ENCODE measurements at places on chromosomes 2 and 18.

DNA sequence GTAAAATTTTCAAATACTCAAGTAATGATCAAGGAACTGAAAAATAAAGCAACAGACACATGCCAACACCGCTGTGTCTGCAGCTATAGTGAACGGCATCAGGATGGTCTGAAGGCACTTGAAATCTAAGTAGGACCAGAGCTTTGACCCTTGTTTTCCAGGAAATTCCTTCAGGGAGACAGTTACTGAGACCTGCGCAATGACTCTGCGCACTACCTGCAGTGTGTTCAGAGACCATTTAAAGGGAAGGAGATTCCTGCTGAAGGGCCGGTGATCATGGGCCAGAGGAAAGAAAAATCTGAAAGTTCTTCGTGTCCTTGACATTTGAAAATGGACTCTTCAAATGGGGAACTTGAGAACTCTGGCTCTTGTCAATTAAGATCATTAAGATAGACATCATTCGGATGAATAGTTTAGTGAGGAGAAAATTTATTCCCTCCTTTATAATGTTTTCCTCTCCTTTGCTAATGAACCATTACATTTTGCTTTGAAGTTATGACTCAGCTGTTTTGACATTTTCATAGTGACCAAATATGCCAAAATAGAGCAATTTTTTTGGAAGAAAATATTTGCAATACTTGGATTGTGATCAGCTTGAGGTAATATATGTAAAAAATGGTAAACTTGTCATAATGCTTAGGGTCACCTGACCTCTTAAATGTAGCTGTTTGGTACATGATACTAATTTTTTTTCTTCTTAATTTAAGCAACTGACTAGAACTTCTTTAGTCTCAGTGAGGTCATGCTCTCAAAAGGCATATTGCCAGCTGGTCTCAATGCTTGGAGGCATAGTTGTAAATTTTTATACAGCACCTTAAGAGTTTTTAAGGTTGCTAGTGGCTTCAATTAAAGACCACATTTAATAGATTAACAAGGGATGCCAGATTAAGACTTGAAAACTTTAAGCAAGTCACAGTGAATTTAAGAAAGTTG lies 329.3 kb downstream of the ARHGAP15 start:
- DNase-seq = no peak

GRCh38 chr2:10188211-10188610 lies 65.7 kb downstream of the RRM2 start:
- no peak for DNase-seq

DNA sequence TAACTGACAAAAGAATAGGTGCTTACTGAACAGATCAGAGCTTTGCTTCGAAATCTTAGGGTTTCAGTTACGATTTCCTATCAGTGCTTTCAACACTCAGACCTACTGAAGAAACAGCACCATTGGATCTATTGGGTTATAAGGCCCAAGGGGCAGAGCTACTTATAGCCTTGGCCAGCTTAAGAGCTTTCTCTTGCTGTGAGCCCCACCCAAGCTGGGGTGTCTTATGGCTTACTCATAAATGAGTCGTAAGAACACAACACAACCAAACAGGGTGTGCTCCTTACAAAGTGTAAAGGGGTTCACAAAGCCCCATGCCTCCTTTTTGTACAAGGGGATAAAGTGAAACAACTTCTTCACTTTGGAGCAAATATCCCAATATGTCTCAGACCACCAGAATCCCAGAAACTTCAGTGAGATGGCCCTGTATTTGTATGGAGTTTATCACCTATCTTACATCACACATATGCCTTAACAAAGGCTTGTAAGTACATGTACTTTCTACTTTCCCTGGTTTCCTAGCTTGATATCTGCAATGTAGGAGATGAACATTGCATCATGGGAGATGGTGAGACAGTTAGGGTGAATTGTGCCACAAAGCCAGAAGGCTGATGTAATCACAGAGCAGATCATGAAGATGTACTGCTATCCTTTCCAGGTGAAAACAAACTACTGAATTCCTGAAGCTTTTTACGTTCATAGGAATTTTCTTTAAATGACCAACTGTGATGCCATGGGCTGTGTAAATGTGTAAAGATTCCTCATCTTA lies 115.5 kb upstream of the GLI2 start:
- no peak for DNase-seq

DNA sequence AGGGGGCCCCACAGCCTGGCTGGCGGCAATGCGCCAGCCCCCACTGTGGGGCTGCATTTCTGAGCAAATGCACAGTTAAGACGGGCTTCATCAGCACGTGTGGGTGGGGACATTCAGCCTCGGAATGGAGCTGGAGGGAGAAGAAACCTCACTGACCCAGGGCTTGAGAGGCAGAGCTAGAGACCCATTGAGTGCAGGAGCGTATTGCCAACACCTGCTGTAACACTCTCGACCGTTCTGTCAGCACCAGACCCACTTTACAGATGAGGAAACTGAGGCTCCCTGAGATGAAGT lies 200.9 kb upstream of the RAB6C start:
- no peak for DNase-seq

DNA sequence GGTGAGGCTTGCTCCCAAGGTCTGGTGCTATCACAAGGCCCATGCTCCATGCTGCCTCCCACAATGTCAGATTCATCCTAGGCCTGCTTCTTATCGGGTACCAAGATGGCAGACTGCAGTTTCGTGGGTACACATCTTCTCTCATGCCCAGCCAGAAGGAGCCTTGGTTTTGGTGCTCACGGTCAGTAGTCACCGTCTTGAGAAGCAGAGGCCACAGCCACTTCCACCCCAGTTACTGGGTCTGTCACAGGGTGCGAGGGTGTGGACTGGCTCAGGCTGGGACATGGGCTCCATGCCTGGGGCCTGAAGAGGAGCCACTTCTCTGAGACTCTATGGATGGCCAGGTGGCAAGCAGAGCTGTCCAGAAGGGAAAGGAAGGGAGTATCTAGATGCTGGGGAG lies 178.8 kb upstream of the HS6ST1 start:
- DNase-seq = no peak

- DNase-seq = no peak
These were observed 46.6 kb downstream of the CDK15 start for GRCh38 chr2:201852878-201853415.

GRCh38 chr2:236171680-236172254 lies 3.6 kb upstream of the GBX2 start:
- DNase-seq = no peak

DNA sequence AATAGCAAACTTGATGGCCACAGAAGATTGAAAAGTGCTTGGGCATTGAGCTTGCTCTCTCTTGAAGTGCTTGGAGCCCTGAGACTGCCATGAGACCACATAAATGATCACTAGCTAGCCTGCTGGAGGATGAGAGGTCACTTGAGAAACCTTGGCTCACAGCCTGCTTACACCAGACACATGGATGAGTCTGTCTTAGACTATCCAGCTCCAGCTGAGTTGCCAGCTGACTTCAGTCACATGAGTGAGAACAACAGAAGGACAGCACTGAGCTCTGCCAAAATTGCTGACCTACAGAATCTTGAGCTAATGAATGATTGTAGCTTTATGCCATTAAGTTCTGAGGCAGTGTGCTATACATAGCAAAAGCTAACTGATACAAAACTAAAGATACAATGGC lies 18.1 kb downstream of the NABP1 start:
- no peak for DNase-seq

DNA sequence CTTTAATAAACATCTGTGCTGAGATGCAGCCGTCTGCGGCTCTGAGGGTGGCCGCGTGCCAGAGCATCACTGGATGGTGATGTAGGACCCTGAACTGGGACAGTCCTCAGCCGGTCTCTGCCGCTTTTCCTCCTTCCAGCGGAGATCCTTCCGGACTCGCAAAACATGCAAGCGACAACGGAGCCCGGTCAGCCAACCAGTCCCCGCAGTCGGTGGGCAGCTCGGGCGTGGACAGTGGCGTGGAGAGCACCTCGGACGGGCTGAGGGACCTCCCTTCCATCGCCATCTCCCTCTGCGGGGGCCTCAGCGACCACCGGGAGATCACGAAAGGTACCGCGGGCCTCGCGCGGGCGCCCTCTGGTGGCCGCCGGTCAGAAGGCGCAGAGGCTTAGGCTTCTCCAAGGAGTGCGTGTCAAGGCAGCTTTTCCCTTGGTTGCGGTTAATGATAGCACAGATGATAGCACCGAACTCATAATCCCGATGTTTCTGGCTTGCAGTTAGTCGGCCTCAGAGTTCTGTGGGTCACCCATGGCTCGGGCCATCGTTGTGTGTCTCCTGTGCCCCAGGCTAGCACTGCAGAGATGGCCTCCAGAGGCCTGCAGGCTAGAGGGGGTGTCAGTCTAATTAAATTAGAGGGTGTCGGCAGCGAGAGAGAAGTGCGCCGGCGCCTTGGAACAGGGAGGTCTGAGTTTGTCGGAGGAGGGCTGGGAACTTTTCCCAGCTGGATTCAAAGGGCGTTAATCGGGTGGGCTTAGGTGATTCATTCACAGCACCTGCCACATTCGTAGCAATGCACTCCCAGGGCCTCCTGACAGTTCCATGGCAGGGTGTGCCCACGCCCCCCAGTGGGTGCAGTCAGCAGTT lies 38.5 kb downstream of the LPIN1 start:
- DNase-seq = peak; percentile 41

DNA sequence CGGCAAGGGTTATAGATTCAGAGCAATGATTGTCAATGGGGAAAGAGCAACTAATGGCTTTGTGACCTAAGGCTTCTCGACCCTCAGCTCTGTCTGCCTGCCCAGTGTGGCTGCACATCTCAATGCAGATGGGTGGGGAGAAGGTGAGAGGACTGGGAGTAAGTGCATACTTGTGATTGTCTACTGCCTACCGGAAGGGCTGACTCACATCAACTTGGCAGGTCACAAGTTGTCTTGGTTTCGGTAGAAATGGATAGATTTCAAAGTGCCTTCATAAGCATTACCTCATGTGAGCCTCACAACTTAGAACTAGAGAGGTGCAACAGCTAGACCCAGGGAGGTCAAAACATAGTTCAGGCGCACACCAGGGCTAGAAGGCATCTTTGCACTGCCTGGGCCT lies 29.4 kb downstream of the STAT1 start:
- no peak for DNase-seq

DNA sequence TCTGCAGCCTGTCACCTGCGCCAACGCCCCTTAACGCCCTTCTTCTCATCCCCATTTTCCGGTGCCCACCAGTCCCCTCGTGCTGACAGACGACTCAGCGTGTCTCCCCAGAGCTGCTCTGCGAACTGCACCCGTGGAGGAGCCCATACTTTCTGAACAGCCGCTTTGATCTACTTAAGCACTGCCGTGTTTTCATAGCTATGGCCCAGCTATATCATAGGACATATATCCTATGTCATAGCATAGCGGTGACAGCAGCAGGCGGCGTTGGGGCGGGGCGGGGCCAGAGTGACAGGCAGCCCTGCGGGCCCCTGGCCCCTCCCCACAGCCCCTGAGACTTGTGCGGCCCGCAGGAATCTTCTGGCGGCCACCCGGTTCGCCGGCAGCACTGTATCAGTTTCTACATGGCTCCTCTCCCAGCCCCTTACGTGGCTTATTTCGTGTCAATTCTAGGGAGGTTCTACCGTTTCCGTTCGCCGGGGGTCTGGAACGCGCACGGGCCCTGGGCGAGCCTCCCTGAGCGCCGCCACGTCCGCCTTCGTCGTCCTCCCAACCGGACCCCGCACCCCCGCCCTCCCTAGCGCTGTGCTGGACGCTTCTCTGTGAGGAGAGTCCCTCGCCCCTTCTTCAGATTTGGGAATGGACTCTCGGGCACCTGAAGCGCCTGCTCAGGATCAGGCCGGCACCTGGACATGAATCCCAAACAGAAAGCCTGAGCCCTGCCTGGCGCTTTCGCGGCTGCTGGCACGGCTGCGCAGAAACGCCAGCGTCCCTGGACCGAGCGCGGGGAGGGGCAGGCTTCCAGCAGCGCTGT lies 35.4 kb downstream of the PTPN18 start:
- DNase-seq = no peak

GRCh38 chr2:70991142-70991541 lies 3.5 kb downstream of the TEX261 start:
- no peak for DNase-seq

- no peak for DNase-seq
These were observed 951 bp downstream of the EN1 start for GRCh38 chr2:118846442-118846952.

DNA sequence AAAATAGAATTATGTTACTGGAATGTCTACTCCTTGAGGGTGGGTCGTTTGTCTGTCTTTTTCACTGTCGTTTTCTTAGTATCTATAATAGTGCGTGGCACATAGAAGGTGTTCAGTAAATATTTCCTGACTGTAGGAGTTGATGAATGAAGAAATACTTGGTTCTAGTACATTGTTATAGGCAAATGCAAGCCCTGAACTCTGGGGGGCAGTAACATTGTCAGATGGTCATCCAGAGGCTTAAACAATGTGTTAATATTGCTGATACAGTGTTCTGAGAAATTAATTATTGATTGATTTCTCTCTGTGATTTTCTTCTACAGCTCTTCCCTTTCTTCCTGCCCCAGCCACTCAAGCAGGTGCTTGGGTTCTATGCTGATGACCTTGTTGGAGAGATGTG lies 24.4 kb upstream of the THOC1 start:
- no peak for DNase-seq

DNA sequence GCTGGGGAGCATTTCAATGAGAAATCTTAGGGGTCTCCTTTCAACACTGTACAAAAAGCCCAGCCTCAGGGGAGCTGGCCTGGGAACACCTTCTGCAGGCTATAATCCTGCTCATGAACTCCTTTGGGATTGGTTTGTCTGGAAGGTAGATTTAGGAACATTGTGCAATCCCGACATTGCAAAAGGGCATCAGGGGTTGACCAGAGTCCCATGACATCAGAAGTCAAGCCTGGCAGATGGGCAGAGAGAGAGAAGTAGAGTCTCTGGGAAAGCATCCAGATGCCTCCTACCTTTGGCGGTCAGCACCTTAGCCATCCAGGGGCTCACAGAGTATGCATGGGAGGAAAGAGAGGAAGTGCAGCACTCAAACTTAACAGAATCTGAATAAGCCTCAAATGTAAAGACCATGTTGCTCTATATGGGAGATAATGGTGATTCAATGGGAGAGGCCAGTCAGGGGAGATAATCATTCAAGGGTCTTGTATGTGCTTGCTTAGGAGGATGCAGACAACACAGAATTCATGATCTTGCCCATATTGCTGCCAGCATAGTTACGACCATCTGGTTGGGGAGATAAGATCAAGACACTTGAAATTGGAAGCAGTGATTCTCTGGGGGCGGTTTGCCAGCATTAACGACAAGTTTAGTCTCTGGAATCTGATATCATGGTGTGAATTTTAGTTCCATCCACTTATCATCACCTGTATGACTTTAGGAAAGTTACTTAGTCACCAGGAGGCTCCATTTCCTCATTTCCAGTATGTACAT lies 58.3 kb upstream of the UPP2 start:
- DNase-seq = no peak

DNA sequence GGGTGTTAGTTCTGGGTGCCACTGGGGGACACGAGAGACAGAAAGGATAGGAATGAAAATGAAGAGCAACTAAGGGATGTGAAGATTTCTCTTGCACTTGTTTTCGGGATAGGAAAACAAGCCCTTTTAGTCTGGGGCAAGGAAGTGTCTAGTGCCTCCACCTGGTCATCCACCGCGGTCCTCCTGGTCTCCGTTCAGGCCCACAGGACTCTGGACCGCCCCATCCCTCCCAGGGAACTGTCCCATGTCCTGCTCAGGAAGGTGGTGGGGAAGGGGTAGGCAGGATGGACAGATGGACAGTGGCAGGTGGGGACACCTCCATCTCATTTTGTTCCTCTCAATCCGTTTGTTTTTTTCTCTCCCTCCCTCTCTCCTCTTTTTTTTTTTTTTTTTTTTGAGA lies 45.9 kb downstream of the AGAP1 start:
- no peak for DNase-seq

GRCh38 chr2:113977660-113978523 lies 88.0 kb downstream of the ACTR3 start:
- DNase-seq = no peak
